Left cardiac atrium (tissue), 4 donors: ENCODE measurements at places on chromosomes 7 and 10.

- no peak for DNase-seq
Observed at GRCh38 chr10:16518822-16519221, 2.9 kb downstream of the C1QL3 start.

DNA sequence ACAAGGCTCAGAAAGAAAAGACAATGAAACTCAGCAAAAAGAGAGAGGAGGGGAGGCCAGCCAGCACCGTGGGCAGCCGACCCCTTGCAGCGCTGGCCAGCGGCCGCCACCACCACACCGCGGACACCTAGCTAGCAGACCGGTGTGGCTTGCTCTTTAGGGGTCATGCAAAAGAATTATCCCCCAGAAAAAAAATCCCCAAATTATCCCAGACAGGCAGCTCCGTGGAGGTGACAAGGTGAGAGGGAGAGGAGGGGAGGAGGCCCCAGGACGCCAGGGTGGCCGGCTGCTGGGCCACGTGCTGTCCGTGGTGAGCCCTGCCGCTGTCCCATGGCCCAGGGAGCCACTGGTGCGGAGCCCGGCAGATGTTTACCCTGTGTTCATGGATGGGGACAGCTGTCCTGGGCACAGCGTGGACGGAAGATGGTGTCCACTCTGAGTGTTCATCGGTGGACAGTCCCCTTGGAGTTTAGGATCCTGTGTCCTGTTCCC is 16.5 kb downstream of the YKT6 start:
- no peak for DNase-seq

DNA sequence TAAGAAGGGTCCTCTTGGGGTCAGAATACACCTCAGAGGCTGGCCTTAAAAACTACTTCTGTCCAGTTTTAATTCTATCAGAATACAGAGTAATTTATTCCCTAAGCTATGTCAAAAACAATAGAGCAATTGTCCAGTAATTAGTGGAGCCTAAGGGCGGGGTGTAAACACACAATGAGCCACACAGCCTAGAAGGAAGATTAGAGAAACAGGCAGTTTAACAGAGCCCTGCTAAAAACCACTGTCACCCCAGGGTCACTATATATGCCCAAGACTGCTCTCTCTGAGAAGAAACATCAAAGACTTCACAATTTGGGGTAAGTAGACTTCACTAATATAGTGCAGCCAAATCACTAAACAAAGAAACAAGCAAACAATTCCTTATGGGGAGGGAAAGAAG is 27.2 kb upstream of the WNT2 start:
- DNase-seq: no peak

- no peak for DNase-seq
Observed at GRCh38 chr10:8076933-8077332, 22.4 kb downstream of the GATA3 start.
